ENCODE measurements at places on chromosomes 1 and 21.

DNA sequence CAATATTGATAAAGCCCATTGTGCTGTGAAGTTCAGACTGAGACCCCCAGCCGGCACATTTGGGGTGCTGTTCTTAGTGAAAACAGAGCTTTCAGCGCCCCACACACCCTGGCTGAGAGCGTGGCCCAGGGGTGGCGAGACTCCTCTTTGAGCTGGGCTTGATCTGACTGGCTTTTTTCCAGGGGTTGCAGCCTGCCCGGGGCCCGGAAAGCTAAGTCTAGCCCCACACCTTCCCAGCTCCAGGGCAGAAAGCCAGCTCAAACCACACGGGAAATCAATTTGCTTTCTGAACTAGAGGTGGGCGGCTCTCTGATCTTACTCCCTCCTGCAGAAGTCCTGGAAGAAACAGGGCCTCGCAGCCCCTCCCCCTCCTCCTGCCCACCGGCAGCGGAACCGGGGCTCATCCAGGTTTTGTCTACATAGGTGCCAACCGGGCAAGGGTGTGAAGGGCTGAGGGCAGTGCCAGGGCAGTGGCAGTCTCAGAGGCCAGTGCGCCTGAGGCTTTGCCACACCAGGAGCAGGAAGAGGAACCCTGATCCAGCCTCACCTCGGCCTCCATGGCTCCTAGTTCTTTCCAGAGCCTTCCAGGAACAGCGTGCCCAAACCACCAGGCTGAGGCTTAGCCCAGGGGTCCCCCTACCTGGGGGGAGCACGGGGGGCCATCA is 155.3 kb downstream of the NPHP4 start:
- no peak for DNase-seq

- DNase-seq, result no peak
These were observed 21.4 kb downstream of the CITED4 start for GRCh38 chr1:40840526-40841323.

GRCh38 chr1:1124786-1125642 is 9.1 kb upstream of the C1orf159 start:
- DNase-seq, result peak; percentile 42

- DNase-seq, result no peak
These were observed 1.9 kb downstream of the C1orf162 start for GRCh38 chr1:111475701-111476100.

- DNase-seq, result no peak
These were observed 96.4 kb upstream of the DPH5 start for GRCh38 chr1:101121975-101122374.

GRCh38 chr1:75559800-75560199 is 51.1 kb downstream of the SLC44A5 start:
- DNase-seq, result no peak

GRCh38 chr21:16072737-16073136 is 343.0 kb downstream of the USP25 start:
- DNase-seq, result no peak

GRCh38 chr1:218659911-218660677 is 315.0 kb downstream of the TGFB2 start:
- no peak for DNase-seq

- no peak for DNase-seq
These were observed 56.5 kb upstream of the PLA2G4A start for GRCh38 chr1:186772228-186772627.

GRCh38 chr1:36420836-36421317 is 23.2 kb upstream of the LSM10 start:
- DNase-seq, result peak; percentile 85

GRCh38 chr1:38576241-38576640 is 283.3 kb downstream of the RRAGC start:
- DNase-seq, result no peak

GRCh38 chr1:110634455-110635311 is 28.5 kb upstream of the KCNA2 start:
- DNase-seq, result peak; percentile 83

GRCh38 chr1:3216015-3216391 is 147.0 kb downstream of the PRDM16 start:
- DNase-seq, result no peak

GRCh38 chr1:181091309-181092040 is 3.0 kb downstream of the IER5 start:
- DNase-seq, result no peak

GRCh38 chr1:230957580-230957989 is 21.1 kb downstream of the TTC13 start:
- DNase-seq, result no peak

GRCh38 chr1:184563308-184563707 is 176.5 kb downstream of the C1orf21 start:
- DNase-seq, result no peak

DNA sequence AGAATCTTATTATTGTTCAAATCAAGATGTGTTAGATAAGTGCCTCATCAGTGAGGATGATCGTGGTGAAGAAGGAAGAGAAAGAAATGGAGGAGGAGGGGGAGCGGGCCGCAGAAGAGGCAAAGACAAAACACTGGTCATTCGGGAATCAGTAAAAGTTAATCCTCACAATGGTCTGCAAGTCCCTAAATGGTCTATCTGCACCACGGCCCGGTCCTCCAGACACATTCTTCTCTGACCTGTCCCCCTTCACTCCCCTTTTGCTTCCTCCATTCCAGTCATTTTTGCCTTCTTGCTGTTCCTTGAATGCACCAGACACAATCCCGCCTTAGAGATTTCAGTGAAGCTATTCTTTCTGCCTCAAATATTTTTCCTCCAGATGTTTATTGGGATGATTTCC is 240.1 kb upstream of the ADGRL2 start:
- no peak for DNase-seq

- DNase-seq, result no peak
These were observed 1.9 kb downstream of the SCAMP3 start for GRCh38 chr1:155260276-155260675.

GRCh38 chr1:185808631-185809030 is 74.4 kb downstream of the HMCN1 start:
- no peak for DNase-seq

DNA sequence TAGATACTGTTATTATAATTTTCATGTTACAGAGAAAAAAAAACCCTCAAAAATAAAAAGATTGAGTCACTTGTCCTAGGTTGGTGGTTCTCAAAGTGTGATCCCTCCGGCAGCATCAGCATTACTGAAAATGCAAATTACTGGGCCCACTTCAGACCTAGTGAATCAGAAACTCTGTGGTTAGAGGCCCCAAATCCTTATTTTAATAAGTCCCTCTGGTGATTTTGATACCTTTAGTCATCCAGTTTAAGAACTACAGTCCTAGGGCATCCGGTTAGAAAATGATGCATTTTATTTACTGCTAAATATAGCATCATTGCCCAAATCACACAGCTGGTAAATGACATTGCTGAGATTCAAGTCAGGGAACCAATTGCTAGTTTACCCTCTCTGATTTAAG is 203.7 kb upstream of the RUNX1 start:
- no peak for DNase-seq

DNA sequence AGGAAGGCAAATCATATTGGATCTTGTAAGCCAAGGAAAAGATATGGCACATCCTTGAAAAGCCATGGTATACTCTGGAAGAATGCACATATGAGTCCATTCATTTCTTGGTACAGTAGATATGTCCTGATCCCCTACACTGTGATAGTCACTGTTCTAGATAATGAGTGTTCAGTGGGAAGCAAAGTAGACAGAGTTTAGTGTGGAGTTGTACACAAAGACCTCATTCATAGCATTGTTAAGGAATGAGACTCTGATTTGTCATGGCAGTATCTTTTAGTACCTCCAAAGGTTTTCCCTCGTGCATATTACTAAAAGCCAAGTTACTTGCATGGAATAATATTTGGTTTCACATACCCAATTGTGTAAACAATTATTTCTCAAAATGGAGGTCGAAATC is 204.7 kb downstream of the NFIA start:
- DNase-seq, result no peak
